IgD-negative memory B cell (primary cell): ENCODE measurements at places on chromosomes 2 and 18. TPM values are rescaled to one million over a fixed set of nuclear protein-coding genes. Genes with fewer than 3 reads are reported as not detected.

The INHA gene
- polyA plus RNA-seq: not detected

The SERPINB11 gene
- polyA plus RNA-seq: not detected

The CHMP1B gene
- polyA plus RNA-seq: 49.1 TPM

The CPO gene
- not detected for polyA plus RNA-seq

The POTEJ gene
- polyA plus RNA-seq: not detected

The EMILIN1 gene
- polyA plus RNA-seq: 0.61 TPM

The ADD2 gene
- polyA plus RNA-seq: 17.3 TPM

The ACTG2 gene
- not detected for polyA plus RNA-seq

The GPR45 gene
- polyA plus RNA-seq: not detected

The KRCC1 gene
- 38.0 TPM for polyA plus RNA-seq

The UCN gene
- polyA plus RNA-seq: 1.6 TPM
